Naive thymus-derived CD8-positive, alpha-beta T cell (primary cell): ENCODE measurements at places on chromosomes 13 and 19.

- H3K4me1 ChIP-seq, result peaks cover 32% of the 10 kb centered on the region
- H3K4me3 ChIP-seq, result no peak overlapping the region
- no peak for DNase-seq
Observed at GRCh38 chr19:42088471-42089190, 12.7 kb downstream of the ZNF574 start.

DNA sequence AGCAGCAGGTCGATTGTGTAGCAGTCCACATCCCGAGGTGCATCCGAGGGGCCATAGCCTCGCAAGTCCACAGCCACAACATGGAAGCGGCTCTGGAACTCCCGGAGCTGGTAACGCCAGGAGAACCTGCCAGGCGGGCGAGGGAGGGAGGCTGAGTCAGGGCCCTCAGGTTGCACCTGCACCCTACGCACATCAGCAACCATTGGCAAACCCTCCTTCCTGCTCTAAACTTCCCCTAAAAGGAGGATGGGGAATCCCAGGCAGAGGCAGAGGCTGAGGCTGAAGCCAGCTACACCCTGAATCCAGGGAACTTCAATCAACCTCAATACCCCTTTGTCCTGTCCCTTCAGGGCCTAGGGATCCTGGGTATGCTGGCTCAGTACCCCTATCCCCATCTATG lies 977 bp downstream of the EPHX3 start:
- peaks cover 11% of the 10 kb centered on the region for H3K27me3 ChIP-seq
- H3K4me3 ChIP-seq, result peak overlapping the region; percentile 64
- H3K27ac ChIP-seq, result no peak overlapping the region
- H3K4me1 ChIP-seq, result peaks cover 21% of the 10 kb centered on the region

DNA sequence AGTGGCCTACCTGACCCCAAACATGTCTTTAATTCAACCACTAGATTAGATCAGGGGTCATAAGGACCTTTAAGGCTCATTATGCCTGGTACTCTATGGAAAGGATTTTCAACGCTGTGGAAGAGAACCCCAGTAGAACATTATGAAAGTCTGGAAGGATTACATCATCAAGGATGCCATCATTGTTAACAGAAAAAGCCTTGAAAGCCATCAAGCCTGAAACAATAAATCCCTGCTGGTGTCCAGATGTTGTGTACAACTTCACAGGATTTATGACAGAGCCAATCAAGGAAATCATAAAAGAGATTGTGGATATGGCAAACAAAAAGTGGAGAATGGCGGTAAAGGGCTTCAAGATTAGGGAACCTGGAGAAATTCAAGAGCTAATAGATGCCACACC lies 59.7 kb downstream of the NAA16 start:
- H3K36me3 ChIP-seq, result peaks cover 90% of the 10 kb centered on the region
- H3K27me3 ChIP-seq, result no peaks in the 10 kb centered on the region
- no peak for DNase-seq
- peaks cover 22% of the 10 kb centered on the region for H3K4me1 ChIP-seq
- H3K4me3 ChIP-seq, result no peak overlapping the region

GRCh38 chr13:20128459-20128931 lies 32.4 kb downstream of the GJA3 start:
- peak overlapping the region; percentile 54 for H3K27ac ChIP-seq
- H3K36me3 ChIP-seq, result no peaks in the 10 kb centered on the region
- peaks cover 20% of the 10 kb centered on the region for H3K27me3 ChIP-seq
- DNase-seq, result no peak
- peaks cover 5% of the 10 kb centered on the region for H3K4me1 ChIP-seq
- peak overlapping the region; percentile 71 for H3K4me3 ChIP-seq

DNA sequence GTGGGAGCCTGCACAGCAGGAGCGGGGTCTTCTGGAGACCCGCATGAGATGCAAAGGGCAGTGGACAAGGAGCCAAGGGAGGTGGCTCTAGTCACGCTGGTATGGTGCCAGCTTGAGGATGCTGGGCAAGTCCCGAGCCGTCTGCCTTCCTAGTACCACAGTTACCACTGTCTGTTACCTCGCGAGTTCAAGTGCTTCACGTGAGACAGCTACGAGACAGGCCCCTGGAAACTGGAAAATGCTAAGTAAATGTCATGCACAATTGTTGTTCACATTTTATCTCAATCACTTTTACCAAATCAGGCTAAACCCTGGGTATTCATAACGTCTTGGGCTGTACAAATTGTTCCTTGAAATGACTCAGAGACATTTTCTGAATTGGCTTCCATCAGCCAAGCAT lies 155.7 kb downstream of the TNFRSF19 start:
- H3K4me1 ChIP-seq, result no peaks in the 10 kb centered on the region
- H3K36me3 ChIP-seq, result peaks cover 25% of the 10 kb centered on the region
- no peaks in the 10 kb centered on the region for H3K27me3 ChIP-seq
- DNase-seq, result no peak

GRCh38 chr19:17234911-17235299 lies 8.9 kb downstream of the OCEL1 start:
- DNase-seq, result peak; percentile 43
- no peaks in the 10 kb centered on the region for H3K36me3 ChIP-seq
- H3K27ac ChIP-seq, result no peak overlapping the region
- H3K27me3 ChIP-seq, result no peaks in the 10 kb centered on the region
- H3K4me1 ChIP-seq, result peaks cover 13% of the 10 kb centered on the region
- H3K4me3 ChIP-seq, result peak overlapping the region; percentile 67

GRCh38 chr19:12788682-12789097 lies 2.6 kb upstream of the JUNB start:
- H3K4me1 ChIP-seq, result peaks cover 17% of the 10 kb centered on the region
- DNase-seq, result no peak
- H3K4me3 ChIP-seq, result peak overlapping the region; percentile 78
- H3K27ac ChIP-seq, result peak overlapping the region; percentile 98
- H3K36me3 ChIP-seq, result peaks cover 7% of the 10 kb centered on the region

DNA sequence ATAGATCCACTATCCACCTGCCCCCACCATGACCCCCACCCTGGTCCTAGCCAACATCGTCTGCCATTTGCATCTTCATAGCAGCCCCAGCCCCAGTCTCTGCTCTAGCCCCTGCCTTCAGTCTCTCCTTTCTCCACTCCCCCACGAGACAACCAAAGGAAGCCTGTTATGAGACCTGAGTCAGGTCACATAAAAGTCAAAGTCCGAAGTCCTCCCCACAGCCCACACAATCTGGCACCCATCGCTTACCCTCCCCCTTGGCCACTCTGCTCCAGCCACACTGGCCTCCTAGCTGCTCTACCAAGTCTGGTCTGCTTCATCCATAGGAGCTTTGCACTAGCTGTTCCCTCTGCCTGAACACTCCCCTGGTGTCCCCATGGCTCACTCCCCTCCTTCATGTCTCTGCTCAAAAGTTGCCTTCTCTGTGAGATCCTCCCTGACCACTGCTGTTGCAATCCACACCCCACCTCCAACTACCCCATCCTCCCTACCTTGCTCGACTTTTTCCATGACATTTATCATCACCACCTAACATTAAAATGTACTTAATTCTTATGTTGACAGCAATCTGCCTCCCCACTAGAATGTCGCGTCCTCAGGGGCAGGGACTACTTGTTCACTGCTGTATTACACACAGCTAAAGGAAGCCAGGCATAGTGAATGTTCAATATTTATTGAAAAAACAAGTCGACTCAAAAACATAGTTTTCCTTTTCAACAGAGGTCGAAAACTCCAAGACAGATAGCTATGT lies 1.2 kb upstream of the PLEKHG2 start:
- peak overlapping the region; percentile 94 for H3K4me3 ChIP-seq
- H3K27ac ChIP-seq, result peak overlapping the region; percentile 98
- H3K27me3 ChIP-seq, result peaks cover 6% of the 10 kb centered on the region
- H3K4me1 ChIP-seq, result peaks cover 66% of the 10 kb centered on the region

DNA sequence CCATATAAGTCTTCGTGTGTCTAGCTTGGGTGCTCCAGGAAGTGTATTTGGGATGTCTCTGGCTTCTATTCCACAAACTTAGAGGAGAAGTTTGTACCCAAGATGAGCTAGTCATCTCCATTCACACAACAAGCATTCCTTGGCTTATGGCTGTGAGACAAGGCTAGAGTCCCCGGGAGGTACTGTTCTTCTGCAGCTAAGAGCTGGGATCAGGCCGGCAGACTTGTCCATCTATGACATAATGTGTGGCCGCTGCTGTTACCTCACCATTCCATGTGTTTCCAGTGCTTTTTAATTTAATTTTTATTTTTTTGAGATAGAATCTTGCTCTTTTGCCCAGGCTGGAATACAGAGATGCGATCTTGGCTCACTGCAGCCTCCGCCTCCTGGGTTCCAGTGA lies 20.7 kb downstream of the GATAD2A start:
- peaks cover 99% of the 10 kb centered on the region for H3K4me1 ChIP-seq
- H3K27me3 ChIP-seq, result no peaks in the 10 kb centered on the region
- DNase-seq, result no peak
- H3K27ac ChIP-seq, result peak overlapping the region; percentile 87

DNA sequence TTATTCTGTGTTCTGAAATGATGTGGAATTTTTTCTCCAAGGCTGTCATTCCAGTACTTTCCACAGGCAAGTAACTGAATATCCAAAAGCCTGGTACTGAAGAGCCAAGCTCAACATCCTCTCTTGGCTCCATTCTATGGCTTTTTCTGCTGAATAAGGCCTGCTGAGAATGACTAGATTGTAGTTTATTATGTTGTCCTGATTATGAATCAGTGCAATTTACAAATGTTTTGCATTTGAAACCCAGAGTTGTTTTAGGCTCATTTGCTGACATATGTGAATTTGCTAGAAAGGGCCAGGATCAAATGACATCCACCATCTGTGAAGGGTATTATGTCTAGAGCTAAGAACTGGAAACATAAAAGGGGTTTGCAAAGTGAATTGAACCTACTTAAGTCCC lies 596.6 kb downstream of the KCTD12 start:
- no peaks in the 10 kb centered on the region for H3K36me3 ChIP-seq
- DNase-seq, result no peak
- no peak overlapping the region for H3K27ac ChIP-seq
- no peaks in the 10 kb centered on the region for H3K4me1 ChIP-seq

GRCh38 chr13:23861310-23861709 lies 27.9 kb downstream of the MIPEP start:
- H3K4me3 ChIP-seq, result no peak overlapping the region
- no peaks in the 10 kb centered on the region for H3K4me1 ChIP-seq

DNA sequence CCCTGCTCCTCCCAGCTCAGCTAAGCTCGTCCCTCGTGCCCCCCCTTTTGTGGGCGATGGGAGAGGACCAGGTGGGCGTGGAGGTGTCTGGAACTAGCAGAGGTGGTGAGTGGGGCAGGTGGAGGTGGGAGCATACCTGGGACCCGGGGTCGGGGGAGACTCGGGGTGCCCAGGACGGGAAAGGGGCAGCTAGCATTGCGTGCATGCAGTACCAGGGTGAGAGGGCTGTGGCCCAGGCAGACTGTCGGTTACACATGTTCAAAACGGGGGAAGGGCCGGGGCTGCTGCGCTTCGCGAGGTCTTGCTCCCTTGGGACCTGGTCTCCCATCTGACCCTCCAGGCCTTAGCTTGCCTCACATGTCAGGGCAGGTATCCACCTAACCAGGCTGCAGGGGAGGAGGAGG lies 9.1 kb downstream of the TLE5 start:
- H3K4me1 ChIP-seq, result peaks cover 57% of the 10 kb centered on the region
- DNase-seq, result no peak
- peaks cover 44% of the 10 kb centered on the region for H3K36me3 ChIP-seq
- H3K27ac ChIP-seq, result peak overlapping the region; percentile 57
- peak overlapping the region; percentile 38 for H3K4me3 ChIP-seq

DNA sequence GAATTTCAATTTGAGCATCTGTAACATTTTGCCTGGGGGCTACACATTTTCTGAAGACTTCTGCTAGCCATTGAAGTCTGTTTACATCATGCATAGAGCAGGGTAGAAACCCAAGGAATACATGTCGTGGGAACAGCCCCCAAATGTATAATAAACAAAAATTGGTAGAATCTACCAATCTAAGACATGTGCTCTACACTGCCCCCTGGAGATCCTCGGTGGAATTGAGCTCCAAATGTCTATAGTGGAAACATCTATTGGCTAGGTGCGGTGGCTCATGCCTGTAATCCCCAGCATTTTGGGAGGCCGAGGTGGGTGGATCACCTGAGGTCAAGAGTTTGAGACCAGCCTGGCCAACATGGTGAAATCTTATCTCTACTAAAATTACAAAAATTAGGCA lies 57.3 kb downstream of the MBD3L2B start:
- H3K27me3 ChIP-seq, result no peaks in the 10 kb centered on the region
- no peaks in the 10 kb centered on the region for H3K36me3 ChIP-seq
- no peak for DNase-seq

- no peak overlapping the region for H3K27ac ChIP-seq
- no peaks in the 10 kb centered on the region for H3K4me1 ChIP-seq
- no peaks in the 10 kb centered on the region for H3K36me3 ChIP-seq
Observed at GRCh38 chr13:108897955-108898354, 268.5 kb downstream of the MYO16 start.

DNA sequence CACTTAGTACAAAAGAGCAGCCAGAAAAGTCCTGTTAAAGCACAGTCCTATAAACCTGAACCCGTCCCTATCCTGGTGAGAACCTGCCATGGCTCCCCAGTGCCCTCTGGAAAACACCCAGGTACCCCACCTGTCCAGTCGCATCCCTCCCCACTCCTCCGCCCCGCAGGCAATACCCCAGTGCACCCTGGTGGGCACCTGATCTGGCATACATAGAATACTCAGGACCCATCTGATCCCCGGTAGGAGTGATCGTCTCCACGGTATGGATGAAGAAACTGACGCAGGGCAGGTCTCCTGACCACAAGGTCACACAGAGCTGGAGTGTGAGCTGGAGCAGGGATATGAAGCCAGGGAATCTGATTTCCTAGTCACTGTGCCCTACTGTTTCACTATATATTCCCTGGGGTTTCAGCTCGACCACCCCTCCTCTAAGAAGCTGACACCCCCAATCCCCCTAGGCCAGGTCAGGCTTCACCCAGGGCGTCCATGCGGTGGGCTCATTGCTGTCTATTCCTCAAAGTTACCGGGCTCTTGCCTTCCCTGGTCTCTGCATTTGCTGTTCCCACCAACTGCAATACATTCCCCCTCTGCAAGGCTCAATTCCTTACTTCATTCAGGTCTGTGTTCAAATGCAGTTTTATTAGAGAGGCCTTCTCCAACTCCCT lies 12.6 kb downstream of the FBXO46 start:
- peak overlapping the region; percentile 96 for H3K4me3 ChIP-seq
- peaks cover 26% of the 10 kb centered on the region for H3K36me3 ChIP-seq
- H3K4me1 ChIP-seq, result peaks cover 56% of the 10 kb centered on the region
- H3K27me3 ChIP-seq, result no peaks in the 10 kb centered on the region
- no peak for DNase-seq

DNA sequence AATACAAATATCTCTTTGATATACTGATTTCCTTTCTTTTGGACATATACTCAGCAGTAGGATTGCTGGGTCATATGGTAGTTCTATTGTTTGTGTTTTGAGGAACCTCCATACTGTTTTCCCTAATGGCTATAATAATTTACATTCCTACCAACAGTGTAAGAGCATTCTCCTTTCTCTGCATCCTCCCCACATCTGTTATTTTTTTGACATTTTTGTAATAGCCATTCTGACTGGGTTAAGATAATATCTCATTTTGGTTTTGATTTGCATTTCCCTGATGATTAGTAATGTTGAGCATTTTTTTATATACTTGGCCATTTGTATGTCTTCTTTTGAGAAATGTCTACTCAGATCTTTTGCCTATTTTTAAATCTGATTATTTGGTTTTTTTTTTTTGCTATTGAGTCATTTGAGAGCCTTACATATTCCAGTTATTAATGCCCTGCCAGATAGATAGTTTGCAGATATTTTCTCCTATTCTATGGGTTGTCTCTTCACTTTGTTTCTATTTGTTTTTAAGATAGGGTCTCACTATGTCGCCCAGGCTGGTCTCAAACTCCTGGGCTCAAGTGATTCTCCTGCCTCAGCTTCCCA lies 95.7 kb downstream of the FNDC3A start:
- DNase-seq, result no peak
- H3K27me3 ChIP-seq, result no peaks in the 10 kb centered on the region
